DMS 273 treated with DMSO at 0.1 percent for 48 hours (cell line): ENCODE measurements at places on chromosomes 3 and 15.

DNA sequence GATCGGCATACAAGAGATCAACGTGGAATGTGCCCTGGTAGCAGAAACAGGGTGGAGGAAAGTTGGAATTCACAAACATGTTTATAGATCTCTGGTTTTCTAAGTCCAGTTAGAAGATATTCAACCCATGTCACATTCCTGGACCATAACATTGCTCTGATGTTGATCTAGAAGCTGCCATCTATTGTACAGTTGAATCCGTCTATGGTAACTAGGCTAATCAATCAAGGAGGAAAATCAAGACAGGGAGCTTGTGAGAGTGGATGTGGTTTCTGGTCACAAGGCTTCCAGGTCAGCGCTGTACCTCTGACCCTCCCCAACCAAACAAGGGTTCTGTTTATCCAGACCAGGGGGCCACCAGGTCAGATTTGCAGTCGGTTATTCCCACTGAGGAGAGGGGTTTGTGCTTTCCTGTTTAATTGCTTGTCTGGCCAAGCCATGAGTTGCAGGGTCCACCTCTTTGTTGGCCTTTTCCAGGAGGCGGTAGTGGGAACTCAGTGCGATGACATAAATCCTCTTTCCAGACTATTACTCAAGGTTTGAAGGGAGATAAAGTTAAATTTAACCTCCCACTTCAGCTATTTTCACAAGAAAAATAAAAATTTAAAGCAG is 130.3 kb downstream of the SLCO3A1 start:
- DNase-seq: no peak

DNA sequence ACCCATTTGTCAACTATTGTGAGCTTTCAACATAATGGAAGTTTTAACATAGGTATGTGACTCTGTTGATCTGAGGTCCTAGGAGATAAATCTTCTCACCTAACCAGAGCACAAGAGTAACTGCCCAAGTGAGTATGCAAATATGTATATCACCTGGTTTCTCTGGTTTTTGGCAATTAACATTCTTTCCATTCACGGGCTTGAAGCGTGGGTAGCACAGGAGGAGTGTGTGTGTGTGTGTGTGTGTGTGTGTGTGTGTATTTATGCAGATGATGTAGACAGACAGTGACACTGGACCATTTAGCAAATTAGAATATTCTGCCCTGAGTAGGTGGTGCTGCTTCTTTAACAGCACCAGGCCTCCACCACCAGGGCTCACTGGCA is 15.0 kb downstream of the EPHB1 start:
- no peak for DNase-seq

DNA sequence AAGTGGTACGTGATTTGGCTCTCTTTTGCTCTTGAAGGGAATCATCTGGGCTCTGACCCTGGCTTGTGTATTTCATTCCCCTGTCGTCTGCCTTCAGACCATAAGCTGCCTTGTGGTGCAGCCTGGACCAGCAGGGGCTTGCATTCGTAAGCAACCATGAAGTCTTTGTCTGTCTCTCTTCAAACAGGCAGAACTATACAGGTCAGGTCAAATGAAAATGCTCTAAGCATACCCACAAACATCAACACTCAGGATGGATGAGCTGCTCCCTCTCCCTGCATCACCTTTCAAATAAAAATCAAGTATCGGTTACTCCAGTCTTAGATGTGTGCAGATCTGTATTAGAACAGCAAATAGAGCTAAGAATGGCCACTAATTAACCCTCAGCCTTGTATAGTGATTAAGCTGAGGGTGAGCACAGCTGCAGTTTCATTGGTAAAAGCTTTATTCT is 268.6 kb upstream of the UBE2E1 start:
- no peak for DNase-seq

- DNase-seq: no peak
Measured at GRCh38 chr3:125394406-125394805, 19.3 kb upstream of the ZNF148 start.

- DNase-seq: no peak
Measured at GRCh38 chr3:107641572-107642307, 119.0 kb downstream of the BBX start.

- DNase-seq: no peak
Measured at GRCh38 chr3:77514766-77515165, 474.9 kb downstream of the ROBO2 start.

DNA sequence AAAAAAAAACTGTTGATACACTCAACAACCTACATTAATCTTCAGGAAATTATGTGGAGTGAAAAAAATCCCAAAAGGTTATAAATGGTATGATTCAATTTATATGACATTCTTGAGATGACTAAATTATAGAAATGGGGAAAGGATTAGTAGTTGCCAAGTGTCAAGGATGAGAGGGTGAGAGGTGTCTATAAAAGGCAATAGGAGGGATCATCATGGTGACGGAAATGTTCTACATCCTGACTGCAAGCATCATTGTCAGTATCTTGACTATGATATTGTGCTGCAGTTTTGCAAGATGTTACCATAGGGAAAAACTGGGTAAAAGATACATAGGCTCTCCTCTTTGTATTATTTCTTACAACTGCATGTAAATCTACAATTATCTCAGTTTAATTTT is 125.6 kb downstream of the FRMD5 start:
- no peak for DNase-seq
